ENCODE measurements at places on chromosomes 6 and 20.

DNA sequence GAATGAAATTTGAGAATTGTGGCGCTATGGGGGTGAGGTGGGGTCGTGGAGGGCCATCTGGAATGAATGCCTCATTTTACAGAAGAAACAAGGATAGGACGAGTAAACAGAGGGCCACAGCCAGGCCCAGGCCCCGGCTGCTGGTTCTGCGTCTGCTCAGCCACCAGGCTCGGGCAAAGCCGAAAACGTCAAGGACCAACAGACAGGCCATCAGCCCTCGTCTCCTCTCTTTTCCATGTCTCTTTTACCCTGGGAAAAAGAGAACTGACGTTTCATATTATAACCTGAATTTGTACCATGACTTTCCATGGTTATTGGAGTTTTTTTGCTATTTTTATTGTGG lies 212.4 kb upstream of the ARID1B start:
- DNase-seq, result no peak

DNA sequence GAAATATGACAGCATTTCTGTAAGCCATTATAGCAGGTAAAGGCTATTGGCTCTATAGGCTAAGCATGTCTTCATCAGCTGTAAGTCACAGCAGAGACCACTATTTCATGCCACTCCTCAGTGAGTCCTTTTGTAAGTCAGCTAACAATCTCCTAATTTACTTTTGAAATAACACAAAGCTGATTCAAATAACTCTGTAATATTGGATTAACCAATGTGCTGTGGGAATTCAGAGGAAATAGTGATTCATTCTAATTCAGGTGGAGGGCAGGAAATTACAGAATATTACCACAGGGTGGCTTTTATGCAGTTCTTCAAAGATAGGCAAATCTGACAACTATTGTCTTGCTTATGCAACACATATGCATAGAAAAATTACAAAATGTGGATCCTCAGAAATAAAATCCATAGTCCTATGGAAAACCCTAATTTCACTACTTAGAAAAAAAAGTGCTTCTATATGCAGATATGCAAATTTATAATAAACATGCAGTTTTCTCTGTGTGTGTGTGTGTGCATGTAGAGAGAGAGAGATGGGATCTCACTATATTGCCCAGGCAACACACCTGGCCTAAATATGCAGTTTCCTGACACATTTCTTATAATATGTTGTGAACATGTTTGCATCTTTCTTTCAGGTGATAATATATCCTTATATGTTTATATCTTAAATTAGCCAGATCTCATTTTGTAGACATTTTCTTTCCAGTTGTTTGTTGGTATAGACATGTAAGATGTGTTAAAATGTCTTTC lies 4.8 kb upstream of the SMIM28 start:
- DNase-seq, result no peak

DNA sequence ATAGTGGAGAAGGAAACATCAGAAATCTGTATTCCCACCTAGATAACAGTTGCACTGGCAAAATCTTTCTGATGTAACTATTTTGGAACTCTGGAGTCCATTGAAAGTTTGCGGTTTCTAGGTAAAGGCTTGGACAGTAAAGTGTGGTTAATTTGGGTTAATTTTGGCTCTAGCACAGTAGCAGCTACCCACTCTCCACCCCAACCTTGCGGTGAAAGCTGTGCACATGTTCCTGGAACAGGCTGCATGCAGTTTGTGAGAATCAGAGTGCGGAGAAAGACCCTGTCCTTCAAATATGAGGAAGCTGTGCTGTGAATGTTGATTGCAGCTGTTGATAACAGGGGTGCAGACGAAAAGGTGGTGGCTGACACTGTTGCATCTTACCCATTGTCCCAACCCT lies 38.4 kb downstream of the SMOC2 start:
- DNase-seq, result no peak

- no peak for DNase-seq
These were observed 6.7 kb upstream of the TMEM30A start for GRCh38 chr6:75291331-75291730.

DNA sequence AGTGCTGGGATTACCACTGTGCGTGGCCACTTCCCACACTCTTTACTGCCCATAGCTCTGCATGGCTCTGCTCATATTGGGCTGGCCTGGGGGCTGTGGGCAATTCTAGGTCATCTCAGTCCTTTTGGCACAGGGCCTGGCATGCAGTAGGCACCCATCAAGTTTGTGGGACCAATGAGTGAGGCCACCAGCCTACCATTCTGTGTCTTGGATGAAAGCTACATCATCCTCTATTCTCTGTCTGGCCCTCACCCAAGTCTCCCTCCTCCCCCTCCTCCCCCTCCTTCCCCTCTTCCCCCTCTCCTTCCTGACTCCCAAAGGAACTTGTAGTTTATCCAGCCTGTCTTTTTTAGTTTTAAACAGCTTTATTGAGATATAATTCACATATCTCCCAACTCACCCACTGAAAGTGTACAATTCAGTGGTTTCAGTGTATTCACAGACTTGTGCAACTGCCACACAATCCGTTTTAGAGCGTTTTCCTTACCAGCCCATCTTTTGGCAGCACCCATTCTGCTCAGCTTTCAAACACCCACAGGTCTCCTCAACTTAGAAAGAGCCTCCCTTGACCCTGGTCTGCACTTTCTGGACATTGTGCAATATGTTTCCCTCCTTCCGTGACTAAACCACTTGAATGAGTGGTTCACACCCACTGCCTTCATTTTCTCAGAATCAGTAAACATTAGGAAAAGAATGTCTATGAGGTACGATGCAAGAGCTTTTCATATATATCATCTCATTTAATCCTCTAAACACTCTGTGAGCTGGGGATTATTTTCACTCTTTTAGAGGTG lies 21.5 kb upstream of the MRPS18A start:
- DNase-seq, result no peak

DNA sequence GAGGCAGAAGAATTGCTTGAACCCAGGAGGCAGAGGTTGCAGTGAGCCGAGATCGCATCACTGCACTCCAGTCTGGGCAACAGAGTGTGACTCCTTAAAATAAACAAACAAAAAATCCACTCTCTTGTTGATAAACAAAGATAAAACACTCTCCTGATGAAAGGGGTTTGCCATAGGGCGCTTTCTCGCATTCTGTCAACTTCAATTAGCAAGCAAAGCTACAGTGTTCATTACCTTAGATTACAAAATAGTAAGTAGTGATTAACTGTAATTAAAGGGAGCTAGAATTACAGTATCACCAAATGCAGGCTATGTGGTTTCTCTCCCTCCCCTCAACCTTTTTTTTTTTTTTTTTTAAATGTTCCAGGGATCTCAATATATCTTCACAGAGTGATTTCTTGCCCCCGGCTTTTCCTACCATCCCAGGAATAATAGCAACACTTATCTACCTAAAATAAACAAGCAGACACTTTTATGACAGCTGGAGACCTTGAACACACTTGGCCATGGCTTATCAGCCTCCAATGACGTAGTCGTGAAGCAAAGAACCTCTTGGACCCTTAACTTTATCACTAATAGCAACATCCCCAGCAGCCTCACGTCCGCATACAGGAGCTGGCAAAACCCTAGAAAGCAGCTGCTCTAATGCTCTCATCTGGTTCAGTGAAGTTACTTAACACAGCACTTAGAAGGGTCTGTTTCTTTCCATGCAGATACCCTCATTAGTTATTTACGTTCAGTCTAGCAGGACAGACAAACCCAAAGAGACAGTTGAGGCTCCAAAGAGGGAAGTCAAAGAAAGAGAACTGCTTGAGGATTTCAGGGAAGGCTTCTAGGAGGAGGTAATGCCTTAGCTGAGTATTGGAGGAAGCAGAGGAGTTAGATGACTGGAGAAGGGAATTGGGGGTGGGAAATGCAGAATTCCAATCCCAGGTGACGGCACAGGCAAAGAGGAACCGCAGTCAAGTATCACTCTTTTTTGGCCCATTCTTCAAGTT lies 37.9 kb upstream of the NEDD9 start:
- no peak for DNase-seq

DNA sequence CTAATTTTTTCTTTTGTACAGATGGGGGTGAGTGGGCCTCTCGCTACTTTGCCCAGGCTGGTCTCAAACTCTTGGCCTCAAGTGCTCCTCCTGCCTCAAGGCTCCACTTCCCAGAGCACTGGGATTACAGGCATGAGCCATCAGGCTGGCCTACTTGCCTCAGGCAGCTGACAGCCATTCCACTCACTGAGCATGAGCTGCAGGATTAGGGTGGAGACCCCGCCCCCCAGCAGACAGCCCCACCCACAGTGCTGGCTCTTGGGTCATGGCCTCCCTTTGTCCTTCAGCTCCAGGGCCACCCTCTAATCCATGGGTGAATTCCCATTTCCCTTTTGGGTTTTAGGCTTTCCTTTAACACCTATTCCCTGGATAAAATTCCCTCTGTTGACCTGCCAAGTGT lies 82.1 kb downstream of the BFSP1 start:
- no peak for DNase-seq

GRCh38 chr6:20541382-20541781 lies 7.1 kb downstream of the CDKAL1 start:
- DNase-seq, result no peak

DNA sequence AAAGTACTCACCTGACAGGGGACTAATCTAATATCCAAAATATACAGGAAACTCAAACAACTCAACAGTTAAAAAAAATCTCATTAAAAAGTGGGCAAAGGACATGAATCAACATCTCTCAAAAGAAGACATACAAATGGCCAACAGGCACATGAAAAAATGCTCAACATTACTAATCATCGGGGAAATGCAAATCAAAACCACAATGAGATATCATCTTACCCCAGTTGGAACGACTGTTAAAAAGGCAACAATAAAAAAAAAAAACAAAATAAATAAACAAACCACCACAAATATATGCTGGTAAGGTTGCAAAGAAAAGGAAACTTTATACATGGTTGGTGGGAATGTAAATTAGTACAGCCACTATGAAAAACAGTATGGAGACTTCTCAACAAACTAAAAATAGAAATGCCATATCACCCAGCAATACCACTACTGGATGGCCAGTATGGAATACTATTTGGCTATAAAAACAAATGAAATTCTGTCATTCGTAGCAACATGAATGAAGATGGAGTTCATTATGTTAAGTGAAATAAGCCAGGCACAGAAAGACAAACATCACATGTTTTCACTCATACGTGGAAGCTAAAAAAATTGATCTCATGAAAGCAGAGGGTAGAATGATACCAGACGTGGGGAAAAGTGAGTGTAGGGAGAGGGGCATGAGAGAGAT lies 6.6 kb downstream of the SIRPB2 start:
- DNase-seq, result no peak

- no peak for DNase-seq
These were observed 90.4 kb downstream of the FNDC1 start for GRCh38 chr6:159259441-159260125.

- peak; percentile 5 for DNase-seq
These were observed 226.0 kb downstream of the TPBG start for GRCh38 chr6:82589509-82590206.

- no peak for DNase-seq
These were observed 18.7 kb downstream of the SESN1 start for GRCh38 chr6:109075934-109076333.

GRCh38 chr20:59748619-59749191 lies 144.4 kb downstream of the PHACTR3 start:
- no peak for DNase-seq

GRCh38 chr6:127216810-127217789 lies 49.6 kb upstream of the RNF146 start:
- no peak for DNase-seq

GRCh38 chr6:90715093-90715655 lies 128.3 kb upstream of the MAP3K7 start:
- DNase-seq, result no peak

GRCh38 chr20:59977086-59977485 lies 18.9 kb downstream of the CDH26 start:
- DNase-seq, result peak; percentile 18

- DNase-seq, result no peak
These were observed 6.4 kb downstream of the MYLK4 start for GRCh38 chr6:2744209-2744771.

DNA sequence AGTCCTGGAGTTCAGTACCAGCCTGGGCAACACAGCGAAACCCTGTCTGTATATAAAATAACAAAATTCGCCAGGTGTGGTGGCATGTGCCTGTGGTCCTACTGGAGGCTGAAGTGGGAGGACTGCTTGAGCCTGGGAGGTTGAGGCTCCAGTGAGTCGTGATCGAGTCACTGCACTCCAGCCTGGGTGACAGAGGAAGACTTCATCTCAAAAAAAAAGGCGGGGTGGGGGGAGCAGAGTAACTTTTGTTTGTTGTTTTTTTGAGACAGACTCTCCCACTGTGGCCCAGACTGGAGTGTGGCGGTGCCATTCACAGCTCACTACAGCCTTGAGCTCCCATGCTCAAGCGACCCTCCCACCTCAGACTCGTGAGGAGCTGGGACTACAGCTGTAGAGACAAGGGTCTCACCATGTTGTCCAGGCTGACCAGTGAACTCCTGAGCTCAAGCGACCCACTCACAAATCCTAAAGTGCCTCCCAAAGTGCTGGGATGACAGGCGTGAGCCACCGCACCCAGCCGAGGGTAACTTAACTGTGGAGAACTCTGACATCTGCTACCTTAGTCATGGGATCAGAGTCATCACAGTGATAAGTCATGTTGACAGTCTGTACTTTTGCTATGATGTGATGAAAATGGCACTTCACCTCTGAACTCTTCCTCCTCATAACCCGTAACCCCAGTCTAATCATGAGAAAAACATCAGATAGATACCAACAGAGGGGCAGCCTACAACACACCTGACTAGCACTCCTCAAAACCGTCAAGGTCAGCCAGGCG lies 16.5 kb downstream of the PEDS1 start:
- DNase-seq, result no peak

DNA sequence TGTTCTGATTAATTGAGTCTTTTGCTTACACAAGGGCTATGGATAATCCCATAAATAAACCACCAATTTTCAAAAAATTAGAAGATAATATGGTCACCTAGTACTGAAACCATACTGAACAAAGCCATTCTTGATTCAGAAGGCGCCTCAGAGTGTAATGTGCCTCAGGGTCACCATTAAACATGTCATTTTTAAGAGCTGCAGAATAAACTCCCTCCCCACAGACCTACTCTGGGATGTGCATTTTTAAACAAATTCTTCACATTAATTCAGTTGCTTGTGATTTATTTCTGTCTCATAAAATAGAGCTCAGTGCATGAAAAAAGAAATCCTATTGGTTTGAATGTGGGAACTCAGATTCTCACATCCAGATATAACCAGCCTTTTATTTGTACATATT lies 202.1 kb upstream of the HEY2 start:
- no peak for DNase-seq

GRCh38 chr6:89145091-89145955 lies 532 bp upstream of the PM20D2 start:
- no peak for DNase-seq

DNA sequence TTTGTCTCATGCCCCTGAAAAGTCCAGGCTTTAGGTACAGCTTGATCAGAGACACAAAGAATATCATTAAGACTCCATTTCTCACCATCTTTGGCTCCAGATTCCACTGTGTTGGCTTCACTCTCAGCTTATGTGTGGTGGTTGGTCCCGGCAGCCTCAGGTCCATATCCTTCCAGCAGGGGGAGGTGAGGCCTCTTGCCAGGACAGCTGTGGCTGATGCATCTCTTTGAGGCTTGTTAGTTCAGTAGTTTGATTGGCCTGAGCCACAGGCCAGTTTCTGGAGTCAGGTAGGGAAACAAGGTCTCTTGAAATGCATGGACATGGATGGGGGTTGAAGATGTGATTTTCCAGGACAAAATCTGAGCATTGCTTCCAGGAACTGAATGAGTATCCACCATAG lies 62.4 kb downstream of the JAG1 start:
- DNase-seq, result no peak

All from foreskin melanocyte (primary cell).